Tibial artery (tissue), 4 donors: ENCODE measurements at places on chromosomes 16 and 17.
A peak's percentile ranks its signal among the peaks of the same experiment; 100 is the strongest.

- no peak for DNase-seq
These were observed 19.7 kb upstream of the ARHGAP17 start for GRCh38 chr16:25034911-25035310.

DNA sequence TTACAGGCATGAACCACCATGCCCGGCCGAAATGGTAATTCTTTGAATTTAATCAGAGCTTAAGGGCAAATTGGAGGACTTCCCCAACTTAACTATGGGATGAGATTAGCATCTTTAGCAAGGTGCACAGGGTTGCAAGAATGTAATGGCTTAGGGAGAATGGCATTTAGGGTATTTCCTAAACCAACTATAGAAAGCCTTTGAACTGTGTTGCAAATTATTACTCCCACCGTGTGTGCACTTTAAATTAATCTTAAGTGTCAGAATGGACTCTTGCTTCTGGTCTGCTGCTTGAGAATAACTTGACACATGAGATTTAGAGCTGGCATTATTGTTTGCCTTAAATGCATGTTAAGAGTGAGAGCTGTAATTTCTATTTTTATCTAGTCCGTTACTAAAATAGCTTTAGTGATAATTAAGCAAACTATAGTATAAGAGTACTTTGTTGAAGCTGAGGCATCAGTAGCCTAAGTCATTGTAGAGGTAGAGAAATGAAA lies 59.8 kb downstream of the TUBD1 start:
- DNase-seq: no peak

DNA sequence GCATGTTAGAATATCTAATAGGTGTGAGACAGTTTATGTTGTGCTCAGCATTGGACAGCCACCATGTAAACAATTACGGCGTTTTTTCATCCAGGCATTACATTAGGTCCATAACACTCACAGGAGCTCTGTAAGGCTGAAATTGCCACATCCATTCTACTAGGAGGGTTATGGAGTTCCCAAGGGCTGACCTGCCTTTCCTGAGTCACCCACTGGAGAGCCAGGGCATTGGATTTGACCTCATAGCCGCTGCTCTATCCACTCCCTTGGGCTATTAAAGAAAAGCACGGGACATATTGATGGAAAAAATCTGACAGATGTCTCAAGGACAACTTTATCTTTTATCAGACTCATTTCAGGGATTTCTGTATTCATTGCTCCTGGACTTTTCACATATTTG lies 306.3 kb upstream of the HSBP1 start:
- no peak for DNase-seq

DNA sequence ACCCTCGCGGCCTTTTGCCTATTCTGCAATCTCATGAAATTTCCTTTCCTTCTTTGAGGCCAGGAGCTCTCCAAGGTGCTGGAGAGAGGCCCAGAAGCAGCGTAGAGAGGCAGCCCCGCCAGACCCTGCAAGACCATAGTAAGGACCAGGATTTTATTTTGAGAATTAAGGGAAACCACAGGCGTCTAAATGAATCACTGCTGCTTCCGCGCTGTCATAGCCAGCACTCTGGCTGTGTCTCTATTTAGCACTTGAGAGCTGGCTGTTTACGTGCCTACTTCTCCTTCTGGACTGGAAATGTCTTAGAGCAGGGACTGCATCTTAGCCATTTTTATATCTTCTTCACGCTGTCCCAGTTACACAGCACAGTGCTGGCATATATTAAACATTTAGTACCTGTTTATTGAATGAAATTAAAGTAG lies 37.6 kb upstream of the PIRT start:
- no peak for DNase-seq

- no peak for DNase-seq
These were observed 4.2 kb downstream of the BCAR1 start for GRCh38 chr16:75247249-75247648.

- peak; percentile 28 for DNase-seq
These were observed 7.8 kb upstream of the MAPK7 start for GRCh38 chr17:19370493-19370960.

DNA sequence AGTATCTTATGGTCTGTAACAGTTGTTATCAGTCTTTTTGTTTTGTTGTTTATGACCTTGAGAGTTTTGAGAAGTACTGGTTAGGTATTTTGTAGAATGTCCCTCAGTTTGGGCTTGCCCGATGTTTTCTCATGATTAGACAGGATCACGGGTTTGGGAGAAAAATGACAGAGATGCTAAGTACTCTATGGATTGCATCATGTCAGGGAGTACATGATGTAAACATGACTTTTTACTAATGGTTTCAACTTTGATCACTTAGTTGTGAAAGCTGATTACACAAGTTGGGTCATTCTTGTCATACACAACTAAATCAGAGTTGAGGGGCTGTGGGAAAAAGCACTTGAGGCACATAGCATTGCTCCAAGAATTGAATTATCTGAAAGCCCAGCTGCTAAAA lies 94.7 kb upstream of the SIAH1 start:
- no peak for DNase-seq

GRCh38 chr17:81046770-81047359 lies 11.9 kb downstream of the BAIAP2 start:
- DNase-seq: no peak

GRCh38 chr17:850851-851763 lies 69.0 kb downstream of the MRM3 start:
- no peak for DNase-seq

- no peak for DNase-seq
These were observed 882 bp downstream of the SCARF1 start for GRCh38 chr17:1644493-1645206.

GRCh38 chr16:75203096-75203495 lies 3.9 kb downstream of the CTRB2 start:
- DNase-seq: peak; percentile 17

- DNase-seq: no peak
These were observed 66.4 kb downstream of the MYH10 start for GRCh38 chr17:8563981-8564602.

- DNase-seq: no peak
These were observed 27.8 kb downstream of the ADAM11 start for GRCh38 chr17:44786551-44787081.
